ENCODE measurements at places on chromosomes 1 and 21. TPM values are rescaled to one million over a fixed set of nuclear protein-coding genes. Genes with fewer than 3 reads are reported as not detected.

Gene NHLH1
- total RNA-seq, result 0.30 TPM

- no peak for DNase-seq
Measured at GRCh38 chr1:157106813-157107189, 7.2 kb upstream of the ETV3L start.

GRCh38 chr1:183912265-183912886 is 107.5 kb downstream of the RGL1 start:
- DNase-seq, result no peak

DNA sequence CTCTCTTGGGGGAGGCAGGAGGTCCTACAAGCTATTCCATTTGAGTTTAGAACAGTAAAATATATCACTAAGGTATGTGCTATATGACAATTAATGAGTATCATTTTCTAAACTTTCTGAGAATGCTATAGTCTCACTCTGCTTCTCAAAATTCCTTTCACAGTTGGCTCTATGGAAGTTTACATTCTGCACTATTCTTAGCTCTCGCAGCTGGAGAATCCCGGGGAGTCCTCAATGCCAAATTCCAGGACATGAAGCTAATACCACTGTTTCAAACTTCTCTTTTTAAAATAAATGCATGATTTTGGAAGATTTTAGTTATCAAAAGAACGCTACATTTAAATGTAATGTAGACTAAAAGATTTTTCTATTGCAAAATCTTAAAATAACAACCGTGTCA is 22.4 kb upstream of the PALMD start:
- DNase-seq, result no peak

DNA sequence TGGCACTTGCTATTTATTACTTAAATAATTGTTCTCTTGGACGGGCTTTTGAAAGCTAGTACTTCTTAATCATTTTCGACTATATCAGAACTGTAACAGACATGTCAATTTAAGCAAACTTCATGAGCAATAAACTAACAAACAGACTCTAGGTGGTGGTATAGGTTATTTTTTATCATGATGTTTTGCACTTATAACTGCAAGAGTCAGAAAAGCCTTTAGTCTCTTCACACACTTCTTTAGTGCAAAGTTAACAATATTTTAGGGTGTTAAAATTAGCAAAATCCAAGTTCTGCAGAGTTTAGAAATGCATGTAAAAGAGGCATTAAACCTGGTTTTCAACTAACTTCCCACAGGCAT is 2.2 kb downstream of the NRIP1 start:
- DNase-seq, result no peak

- DNase-seq, result no peak
Measured at GRCh38 chr1:185239861-185240260, 77.2 kb downstream of the IVNS1ABP start.
